ENCODE measurements at places on chromosomes 3 and 15.

DNA sequence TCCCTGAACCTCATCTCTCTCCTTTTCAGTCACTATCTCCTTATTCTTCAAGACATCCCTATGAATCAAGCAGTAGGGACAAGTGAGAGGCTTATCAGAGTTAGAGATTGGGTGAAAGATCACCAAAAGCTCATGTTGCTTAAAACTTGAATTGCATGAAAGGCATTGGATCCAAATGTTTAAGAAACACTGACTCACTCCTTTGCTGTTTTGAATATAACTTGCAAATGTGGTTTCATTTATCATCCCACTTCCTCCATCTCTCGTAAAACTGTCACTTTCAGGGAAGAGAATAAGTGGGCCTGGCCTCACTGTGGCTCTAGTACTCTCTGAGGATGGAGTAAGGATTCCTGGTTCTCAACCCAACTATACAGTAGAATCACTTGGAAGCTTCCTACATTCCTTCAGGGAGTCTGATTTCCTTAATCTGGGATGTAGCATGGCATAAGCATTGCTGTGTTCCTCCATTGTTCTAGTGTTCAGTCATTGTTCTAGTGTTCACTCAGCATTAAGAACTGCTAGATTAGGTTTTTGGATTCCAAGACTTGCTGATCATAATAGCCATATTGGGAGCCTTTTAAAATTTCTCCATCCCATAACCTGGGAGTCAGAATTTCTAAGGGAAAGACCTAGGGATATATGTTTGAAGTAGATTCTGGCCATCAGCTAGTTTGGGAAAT is 171.8 kb downstream of the TMEM108 start:
- DNase-seq, result no peak

DNA sequence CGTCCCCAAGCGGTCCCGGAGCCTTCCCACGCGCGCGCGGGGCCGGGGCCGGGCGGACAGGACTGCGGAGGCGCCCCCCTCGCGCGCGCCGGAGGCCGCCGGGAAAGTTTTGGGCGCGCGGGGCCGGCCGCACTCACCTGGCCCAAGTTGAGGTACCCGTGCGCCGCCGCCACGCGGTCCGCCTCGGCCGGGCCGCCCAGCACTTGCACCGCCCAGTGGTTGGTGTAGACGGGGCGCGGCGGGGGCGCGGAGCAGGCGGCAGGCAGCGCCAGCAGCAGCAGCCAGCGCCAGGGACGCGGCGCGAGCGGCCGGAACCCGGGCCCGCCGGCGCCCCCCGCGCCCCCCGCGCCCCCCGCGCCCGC is 289 bp downstream of the PCSK6 start:
- no peak for DNase-seq

DNA sequence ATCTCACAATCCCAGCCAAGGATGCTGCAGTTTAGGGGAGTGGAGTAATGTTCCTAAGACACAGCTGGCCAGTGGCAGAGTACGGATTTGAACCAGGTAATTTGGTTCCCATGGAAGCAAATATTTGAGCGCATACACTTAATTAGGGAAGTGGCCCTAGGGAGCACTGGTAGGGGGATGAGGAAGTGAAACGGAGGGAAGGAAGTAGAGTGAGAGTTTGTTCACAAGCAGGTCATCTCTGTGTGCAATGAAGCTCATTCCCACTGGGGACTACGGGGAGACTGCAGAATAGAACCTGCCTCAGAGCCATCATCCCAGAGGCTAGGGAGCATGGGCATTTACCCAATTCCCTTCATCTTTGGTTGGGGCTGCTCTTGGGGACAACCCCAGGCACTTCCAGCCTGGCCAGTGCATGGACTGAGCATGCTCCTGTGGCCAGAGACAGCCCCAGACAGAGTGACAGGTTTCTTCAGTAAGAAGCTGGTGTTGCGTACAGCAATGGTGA is 317.2 kb upstream of the PROK2 start:
- DNase-seq, result no peak

- no peak for DNase-seq
Measured at GRCh38 chr3:70612920-70613319, 300.5 kb upstream of the MDFIC2 start.

DNA sequence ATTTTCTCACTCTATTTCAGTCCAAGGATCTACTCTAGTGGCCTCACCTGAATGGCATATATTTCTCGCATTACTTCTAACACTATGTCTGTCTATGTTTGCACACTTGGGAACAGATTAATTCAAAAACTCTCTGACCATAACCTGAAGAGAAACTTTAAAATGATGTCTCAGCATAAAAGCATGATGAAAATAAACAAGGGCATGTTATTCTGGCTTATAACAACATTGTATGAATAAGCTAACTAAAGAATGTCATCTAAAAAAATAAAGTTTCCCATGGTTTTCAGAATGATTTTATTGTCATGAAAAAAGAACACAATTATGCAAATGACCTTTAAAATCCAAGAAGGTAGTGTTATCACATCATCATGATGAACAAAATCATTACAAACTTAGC is 85.5 kb upstream of the ROBO2 start:
- no peak for DNase-seq

- no peak for DNase-seq
Measured at GRCh38 chr3:56356808-56357207, 111.5 kb downstream of the ERC2 start.

- no peak for DNase-seq
Measured at GRCh38 chr3:189109145-189109544, 62.6 kb upstream of the TPRG1 start.

GRCh38 chr15:25667829-25668228 is 195.3 kb downstream of the ATP10A start:
- DNase-seq, result no peak

DNA sequence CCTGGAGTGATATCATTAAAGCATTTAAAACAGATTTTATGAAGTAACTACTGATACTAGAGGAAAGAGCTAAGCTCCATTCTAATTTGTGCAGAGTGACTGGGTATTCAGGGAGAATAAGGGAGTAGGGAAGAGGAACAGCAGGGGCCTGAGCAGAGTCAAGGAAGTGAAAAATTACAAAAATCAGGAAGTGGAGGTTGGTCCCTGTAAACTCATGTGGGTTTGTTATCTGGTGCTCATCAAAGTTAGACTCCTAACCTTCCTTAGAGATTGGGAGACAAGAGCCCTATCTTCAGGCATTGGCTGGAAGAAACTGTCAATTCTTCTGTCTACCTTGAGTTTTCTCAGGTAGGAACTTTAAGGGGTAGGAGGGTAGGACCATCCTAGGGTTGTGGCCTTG is 82.5 kb downstream of the NEK11 start:
- DNase-seq, result no peak

GRCh38 chr15:46644501-46645481 is 1010.0 kb downstream of the SQOR start:
- DNase-seq, result no peak

GRCh38 chr15:99486371-99487336 is 79.1 kb upstream of the MEF2A start:
- DNase-seq, result no peak

DNA sequence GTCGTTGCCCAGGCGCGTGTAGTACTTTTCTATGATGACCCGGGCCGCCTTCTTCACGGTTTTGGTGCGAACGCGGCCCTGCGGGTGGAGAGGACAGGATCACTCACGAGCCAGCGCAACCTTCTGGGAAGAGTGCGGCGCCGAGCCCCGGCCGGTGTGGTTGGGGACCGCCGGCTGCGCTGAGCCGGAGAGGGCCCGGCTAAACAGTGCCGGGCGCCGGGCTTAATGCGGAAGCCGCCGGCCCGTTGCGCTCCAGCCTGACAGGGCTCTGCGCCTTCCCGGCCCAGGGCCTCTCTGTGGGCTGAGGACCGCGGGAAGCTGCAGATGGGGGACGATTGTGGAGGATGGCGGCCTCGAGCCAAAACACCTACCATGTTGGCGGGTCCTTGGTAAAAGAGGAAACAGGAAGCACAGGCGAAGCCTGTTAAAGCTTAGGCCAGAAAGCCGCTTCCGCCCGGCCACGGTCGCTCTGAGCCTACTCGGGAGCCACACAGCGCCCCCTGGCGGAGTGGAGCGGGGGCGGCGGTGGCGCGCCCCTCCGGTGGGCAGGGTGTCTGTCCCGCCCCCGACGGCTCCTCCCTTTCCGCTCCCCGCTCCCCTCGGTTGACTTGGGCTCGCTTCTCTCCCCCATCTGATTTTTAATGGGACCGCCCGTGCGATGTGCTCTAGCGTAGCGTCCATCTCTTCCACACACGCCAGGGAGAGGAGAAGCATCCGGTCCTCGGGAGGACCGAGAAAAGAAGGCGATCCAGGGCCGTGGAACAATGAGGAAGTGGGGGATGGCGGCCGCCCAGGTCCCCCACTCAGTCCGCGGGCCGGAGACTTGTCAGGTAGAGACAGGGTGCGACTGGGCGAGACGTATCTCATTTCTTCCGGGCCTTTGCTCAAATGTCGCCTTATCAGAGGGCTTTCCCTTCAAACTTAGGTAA is at the start of gene RPS17:
Gene RPS17 (minus strand): TSS at position 403 of the 929 bp plus-strand sequence. CDS start 29 bp downstream, at position 374.
- peak; percentile 98 for DNase-seq

- DNase-seq, result no peak
Measured at GRCh38 chr3:120903221-120903620, 4.8 kb upstream of the STXBP5L start.

DNA sequence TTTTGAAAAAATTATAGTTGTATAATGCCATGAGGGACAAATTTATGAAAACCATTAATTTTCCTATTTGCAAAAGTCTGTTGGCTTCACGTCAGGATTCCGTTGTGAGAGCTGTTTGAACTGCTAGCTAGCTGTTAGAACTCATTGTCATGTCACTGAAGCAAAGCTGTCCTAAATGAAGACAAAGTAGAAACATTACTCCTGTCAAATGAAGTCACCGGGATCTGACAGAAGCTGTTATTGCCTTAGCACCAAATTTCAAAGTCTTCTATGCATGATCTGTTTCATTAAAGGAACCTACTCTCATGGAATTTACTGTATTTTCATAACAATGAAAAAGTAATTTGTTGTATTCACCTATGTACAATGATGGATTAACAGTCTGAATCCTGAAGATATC is 479.8 kb downstream of the PLOD2 start:
- no peak for DNase-seq

DNA sequence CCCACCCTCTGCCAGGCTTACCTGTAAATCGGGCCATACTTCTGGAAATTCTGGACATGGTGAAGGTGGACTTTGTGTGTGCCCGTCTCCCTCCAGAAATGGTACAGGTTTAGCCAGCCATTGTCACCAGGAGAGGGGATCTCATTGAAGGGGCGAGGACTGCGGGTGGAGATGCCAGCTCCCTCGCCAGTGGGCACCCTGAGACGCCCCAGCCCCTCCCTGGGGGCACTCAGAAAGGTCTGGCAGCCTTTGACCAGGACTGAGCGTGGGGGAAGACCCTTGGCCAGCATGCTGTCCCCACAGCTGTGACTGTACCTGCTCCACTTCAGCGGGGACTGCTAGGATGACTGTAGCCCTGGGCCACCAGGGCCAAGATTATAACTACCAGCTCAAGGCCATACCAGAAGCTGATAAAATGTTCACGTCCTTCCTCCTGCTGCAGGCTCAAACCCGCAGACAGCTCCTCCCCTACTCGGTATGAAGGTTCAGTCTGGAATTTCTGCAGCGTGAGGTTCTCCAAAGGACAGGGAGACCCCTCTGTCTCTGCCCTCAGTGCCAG is at the start of gene CYP11A1:
Gene CYP11A1 (minus strand): TSS at position 351 of the 559 bp plus-strand sequence. CDS start 61 bp downstream, at position 290.
- DNase-seq, result no peak

DNA sequence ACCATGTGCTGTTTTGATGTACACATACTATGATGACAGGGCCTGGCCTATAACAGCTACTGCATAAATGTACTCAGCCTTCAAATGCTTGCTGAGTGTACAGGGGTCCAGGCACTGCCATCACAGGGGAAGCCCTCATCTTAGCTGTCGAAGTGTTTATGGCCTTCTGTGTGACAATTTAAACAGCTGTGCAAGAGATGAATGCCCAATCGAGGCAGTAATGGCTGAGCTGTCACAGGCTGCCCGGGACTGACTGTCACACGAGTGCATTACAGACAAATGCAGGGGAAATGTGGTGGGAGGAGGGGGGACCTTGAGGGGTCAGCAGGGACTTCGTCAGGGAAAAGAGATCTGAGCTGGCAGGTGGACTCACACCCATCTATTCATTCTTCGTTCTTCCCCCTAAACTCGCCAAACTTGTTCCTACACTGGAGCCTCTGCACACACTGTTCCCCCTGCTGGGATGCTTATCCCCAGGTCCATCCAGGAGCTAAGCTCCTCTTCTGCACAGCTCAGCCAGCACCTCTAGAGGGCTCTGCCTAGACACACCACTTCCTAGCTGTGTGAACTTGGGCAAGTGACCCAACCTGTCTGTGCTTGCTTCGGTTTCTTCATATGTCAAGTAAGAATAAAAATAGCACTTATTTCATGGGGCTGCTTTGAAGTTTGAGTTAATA is 156.2 kb upstream of the IQSEC1 start:
- no peak for DNase-seq

DNA sequence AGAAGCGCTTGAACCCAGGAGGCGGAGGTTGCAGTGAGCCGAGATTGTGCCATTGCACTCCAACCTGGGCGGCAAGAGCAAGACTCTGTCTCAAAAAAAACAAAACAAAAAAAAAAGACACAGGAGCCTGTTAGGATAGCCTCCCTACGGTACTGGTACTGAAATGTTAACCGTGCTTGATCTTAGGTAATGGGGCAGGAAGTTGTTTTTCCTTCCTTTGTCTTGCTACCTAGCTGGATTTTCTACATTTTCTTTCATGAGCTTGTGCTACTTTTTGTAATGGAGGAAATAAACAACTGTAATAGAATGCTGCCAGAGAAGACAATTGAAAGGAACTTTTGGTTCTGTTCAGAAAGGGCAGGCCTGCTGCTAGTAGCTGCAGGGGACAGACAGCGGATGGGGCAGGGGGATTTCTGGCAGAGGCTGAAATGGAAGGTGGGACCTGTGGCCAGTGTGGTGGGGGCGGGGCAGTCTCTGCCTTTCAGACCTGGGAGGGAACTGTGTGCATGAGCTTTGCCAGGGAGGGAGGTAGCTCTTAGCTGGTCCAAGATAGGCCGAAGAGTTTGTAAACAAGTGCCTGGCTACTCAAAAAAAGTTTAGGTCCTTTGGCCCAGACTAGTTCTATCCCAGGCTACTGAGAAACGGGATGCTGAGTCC is 49.0 kb upstream of the SEMA4B start:
- DNase-seq, result no peak

DNA sequence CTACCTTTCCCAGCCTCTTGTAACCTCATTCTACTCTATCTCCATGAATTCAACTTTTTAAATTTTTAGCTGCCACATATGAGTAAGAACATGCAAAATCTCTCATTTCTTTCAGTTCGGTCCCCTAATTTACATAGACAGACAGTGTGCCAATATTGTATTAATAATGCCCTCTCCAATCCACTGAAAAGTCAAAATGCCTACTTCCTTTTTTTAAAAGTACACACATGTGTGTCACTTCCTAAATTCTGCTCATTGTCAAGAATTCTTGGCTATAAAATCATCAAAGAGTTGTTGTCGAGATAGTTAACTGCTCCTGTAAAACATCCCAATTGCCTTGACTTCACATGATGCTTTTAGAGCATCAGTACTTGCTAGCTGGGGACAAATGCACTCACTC is 84.2 kb upstream of the IL12A start:
- DNase-seq, result no peak
